ENCODE measurements at places on chromosomes 7 and 10. TPM values are rescaled to one million over a fixed set of nuclear protein-coding genes. Genes with fewer than 3 reads are reported as not detected.

Gene ASB13
- total RNA-seq, result 18.4 TPM

DNA sequence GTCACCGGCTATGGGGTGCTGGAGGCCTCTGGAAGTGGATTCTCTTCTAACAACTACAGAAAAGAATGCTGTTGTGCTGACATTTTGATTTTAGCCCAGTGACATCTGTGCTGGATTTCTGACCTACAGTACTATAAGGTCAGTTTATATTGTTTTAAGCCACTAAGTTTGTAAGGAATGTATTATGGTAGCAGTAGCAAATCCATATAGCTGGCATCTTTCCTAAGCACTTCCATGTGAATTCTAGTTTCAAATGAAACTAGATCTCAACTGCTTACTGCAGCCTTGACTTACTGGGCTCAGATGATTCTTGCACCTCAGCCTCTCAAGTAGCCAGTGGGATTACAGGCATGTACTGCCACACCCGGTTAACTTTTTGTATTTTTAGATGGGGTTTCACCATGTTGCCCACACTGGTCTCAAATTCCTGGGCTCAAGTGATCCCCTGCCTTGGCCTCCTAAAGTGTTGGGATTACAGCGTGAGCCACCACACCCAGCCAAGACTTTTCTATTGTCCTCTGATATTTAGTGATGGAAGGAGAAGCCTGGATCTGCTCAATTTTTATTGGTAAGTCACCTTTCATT, 414.0 kb downstream of the PHTF2 start:
- H3K36me3 ChIP-seq, result no peaks in the 10 kb centered on the region
- H3K4me3 ChIP-seq, result no peak overlapping the region
- no peak for DNase-seq
- peaks cover 14% of the 10 kb centered on the region for H3K27me3 ChIP-seq
- H3K27ac ChIP-seq, result no peak overlapping the region

DNA sequence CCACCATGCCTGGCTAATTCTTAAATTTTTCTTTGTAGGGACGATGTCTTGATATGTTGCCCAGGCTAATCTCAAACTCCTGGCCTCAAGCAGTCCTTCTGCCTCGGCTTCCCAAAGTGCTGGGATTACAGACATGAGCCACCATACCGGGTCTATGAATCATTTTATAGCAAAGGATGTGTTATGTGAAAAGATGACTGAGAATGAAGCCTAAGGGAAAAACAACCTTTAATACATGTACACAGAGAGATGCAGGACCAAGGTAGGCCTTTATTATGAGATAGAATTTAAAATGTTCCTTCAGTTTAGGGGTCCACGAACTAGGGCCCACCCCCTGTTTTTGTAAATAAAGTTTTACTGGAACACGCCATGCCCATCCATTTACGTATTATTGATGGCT, 41.0 kb downstream of the UBE2H start:
- H3K36me3 ChIP-seq, result no peaks in the 10 kb centered on the region
- peaks cover 4% of the 10 kb centered on the region for H3K4me1 ChIP-seq
- no peak overlapping the region for H3K27ac ChIP-seq

GRCh38 chr10:98260350-98260749, 7.6 kb downstream of the LOXL4 start:
- DNase-seq, result no peak
- H3K27ac ChIP-seq, result no peak overlapping the region
- H3K4me3 ChIP-seq, result no peak overlapping the region

DNA sequence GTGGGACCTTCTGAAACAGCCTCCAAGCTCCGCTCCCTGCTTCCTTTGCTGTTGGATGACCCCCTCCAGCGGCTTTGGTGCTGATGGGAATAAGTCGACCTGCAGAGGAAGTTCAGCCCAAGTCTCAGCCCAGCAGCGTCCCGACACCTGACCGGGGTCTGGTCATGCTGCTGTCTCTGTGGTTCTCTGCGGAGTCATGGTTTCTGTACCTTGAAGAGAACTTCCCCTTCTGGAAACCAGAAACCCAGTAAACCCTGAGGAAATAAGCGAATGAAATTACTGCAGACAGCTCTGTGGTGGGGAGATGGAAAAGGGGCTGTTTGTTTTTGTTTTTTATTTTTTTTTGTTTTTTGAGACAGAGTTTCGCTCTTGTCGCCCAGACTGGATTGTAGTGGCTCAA, 18.3 kb upstream of the ZNF12 start:
- H3K36me3 ChIP-seq, result no peaks in the 10 kb centered on the region
- DNase-seq, result no peak
- no peak overlapping the region for H3K4me3 ChIP-seq
- H3K27me3 ChIP-seq, result no peaks in the 10 kb centered on the region

DNA sequence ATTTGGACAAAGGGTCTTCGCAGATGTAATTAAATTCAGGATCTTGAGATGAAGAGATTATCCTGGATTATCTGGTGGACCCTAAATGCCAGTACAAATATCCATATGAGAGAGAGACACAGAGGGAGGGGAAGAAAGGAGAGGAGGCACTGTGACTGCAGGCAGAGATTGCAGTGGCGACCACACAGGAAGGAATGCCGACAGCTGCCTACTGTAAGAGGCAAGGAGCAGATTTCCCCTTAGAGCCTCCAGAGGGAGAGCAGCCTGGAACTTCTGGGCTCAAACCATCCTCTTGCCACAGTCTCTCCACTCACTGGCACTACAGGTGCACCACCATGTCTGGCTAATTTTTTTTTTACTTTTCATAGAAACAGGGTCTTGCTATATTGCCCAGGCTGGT, 152.3 kb downstream of the SDK1 start:
- H3K27me3 ChIP-seq, result no peaks in the 10 kb centered on the region
- no peak overlapping the region for H3K27ac ChIP-seq
- no peak for DNase-seq
- H3K4me3 ChIP-seq, result no peak overlapping the region
- H3K4me1 ChIP-seq, result peaks cover 11% of the 10 kb centered on the region

DNA sequence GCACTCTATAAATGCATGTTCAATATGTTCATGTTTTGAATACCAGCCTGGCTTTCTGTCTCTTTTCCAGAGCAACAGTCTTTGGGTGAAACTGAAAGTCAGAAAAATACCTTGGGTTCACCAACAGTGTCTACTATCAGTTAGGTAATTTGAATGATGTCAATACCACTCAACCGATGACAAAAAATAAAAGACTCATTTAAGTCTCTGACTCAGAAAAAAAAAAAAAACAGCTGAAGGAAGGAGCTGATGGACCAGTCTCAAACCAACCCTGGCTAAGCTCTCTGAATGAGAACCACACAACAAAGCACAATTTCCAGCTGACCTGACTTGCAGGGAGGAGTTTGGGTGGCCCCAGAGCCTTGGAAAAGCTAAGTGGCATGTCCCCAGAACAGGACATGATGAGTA, 42.5 kb downstream of the ABLIM1 start:
- peaks cover 73% of the 10 kb centered on the region for H3K4me1 ChIP-seq
- H3K36me3 ChIP-seq, result no peaks in the 10 kb centered on the region
- H3K27me3 ChIP-seq, result no peaks in the 10 kb centered on the region
- peak overlapping the region; percentile 62 for H3K27ac ChIP-seq
- H3K4me3 ChIP-seq, result no peak overlapping the region

DNA sequence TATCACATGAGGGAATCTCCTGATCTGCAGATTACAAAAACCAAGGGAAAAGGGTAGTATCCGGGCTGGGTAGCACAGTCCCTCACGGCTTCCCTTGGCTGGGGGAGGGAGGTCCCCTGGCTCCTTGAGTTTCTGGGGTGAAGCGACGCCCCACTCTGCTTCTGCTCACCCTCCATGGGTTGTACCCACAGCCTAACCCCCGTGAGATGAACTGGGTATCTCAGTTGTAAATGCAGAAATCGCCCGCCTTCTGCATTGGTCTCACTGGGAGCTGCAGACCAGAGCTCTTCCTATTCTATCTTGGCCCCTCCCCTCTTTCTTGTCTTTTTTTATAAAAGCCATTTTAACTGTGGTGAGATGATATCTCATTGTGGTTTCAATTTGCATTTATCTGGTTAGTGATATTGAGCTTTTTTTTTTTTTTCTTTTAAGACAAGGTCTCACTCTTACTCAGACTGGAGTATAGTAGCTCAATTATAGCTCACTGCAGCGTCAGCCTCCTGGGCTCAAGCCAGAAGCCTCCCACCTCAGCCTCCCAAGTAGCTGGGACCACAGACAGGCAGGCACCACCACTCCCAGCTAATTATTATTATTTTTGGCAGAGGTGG, 87.8 kb downstream of the ABCC2 start:
- no peaks in the 10 kb centered on the region for H3K36me3 ChIP-seq
- no peaks in the 10 kb centered on the region for H3K4me1 ChIP-seq
- no peaks in the 10 kb centered on the region for H3K27me3 ChIP-seq
- H3K4me3 ChIP-seq, result no peak overlapping the region
- no peak overlapping the region for H3K27ac ChIP-seq
- no peak for DNase-seq

- H3K27ac ChIP-seq, result no peak overlapping the region
These were observed 99.3 kb upstream of the NFE2L3 start for GRCh38 chr7:26052706-26053105.

Gene FRMD4A
- 7.1 TPM for total RNA-seq

DNA sequence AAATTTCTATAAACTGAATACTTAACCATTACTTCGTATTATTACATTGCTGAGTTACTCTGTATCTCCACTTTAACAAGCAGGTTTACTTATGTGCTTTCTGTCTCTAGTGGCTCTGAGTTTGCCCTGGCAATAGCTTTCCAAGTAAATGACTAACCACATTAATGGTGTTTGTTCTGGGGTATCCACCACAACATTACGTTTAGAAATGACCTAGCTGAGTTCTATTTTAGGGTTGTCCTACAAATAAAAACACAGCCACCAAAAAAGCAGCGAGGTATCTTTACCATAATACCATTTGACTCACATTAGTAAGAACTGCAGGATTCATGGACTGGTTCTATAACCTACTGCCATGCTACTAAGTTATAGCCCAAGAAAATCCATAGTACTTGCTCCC, 83.1 kb downstream of the HIBADH start:
- H3K4me3 ChIP-seq, result no peak overlapping the region
- H3K36me3 ChIP-seq, result no peaks in the 10 kb centered on the region
- DNase-seq, result no peak
- H3K27ac ChIP-seq, result no peak overlapping the region
- no peaks in the 10 kb centered on the region for H3K27me3 ChIP-seq

Gene C10orf62
- total RNA-seq, result not detected

- no peaks in the 10 kb centered on the region for H3K4me1 ChIP-seq
- H3K27ac ChIP-seq, result no peak overlapping the region
- no peak for DNase-seq
- H3K27me3 ChIP-seq, result peaks cover 3% of the 10 kb centered on the region
- no peak overlapping the region for H3K4me3 ChIP-seq
These were observed 43.9 kb upstream of the PDCD4 start for GRCh38 chr10:110827875-110828274.

GRCh38 chr10:28410420-28411135, 107.7 kb upstream of the MPP7 start:
- no peaks in the 10 kb centered on the region for H3K36me3 ChIP-seq
- no peak overlapping the region for H3K4me3 ChIP-seq
- H3K27me3 ChIP-seq, result no peaks in the 10 kb centered on the region
- H3K27ac ChIP-seq, result no peak overlapping the region

Gene SLC39A12
- not detected for total RNA-seq

Gene ASAH2
- 6.5 TPM for total RNA-seq

- no peak overlapping the region for H3K27ac ChIP-seq
- no peak for DNase-seq
- H3K4me1 ChIP-seq, result no peaks in the 10 kb centered on the region
- no peaks in the 10 kb centered on the region for H3K36me3 ChIP-seq
These were observed 130.9 kb downstream of the OAT start for GRCh38 chr10:124287791-124288190.

Gene PPP1R3A
- total RNA-seq, result not detected

DNA sequence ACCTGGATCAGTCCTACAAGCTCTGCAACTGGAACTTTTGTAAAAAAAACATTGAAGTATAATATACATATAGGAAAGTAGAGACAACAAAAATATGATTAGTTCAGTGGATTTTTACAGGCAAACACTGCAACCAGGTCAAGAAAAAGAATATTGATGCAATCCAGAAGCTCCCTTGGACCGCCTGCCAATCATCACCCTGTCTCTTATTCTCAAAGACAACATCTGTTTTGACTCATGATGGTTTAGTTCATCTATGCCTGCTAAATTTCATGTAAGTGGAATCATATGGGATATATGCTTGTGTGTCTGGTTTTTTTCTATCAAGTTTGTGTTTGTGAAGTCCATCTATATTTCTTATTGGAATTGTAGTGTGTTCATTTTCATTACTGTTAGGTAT, 7.7 kb upstream of the HYCC1 start:
- no peaks in the 10 kb centered on the region for H3K36me3 ChIP-seq
- no peak overlapping the region for H3K27ac ChIP-seq
- H3K27me3 ChIP-seq, result peaks cover 5% of the 10 kb centered on the region
- H3K4me1 ChIP-seq, result no peaks in the 10 kb centered on the region
- DNase-seq, result no peak

Gene SAP25
- total RNA-seq, result 3.0 TPM

Gene FAM241B
- total RNA-seq, result 29.1 TPM

DNA sequence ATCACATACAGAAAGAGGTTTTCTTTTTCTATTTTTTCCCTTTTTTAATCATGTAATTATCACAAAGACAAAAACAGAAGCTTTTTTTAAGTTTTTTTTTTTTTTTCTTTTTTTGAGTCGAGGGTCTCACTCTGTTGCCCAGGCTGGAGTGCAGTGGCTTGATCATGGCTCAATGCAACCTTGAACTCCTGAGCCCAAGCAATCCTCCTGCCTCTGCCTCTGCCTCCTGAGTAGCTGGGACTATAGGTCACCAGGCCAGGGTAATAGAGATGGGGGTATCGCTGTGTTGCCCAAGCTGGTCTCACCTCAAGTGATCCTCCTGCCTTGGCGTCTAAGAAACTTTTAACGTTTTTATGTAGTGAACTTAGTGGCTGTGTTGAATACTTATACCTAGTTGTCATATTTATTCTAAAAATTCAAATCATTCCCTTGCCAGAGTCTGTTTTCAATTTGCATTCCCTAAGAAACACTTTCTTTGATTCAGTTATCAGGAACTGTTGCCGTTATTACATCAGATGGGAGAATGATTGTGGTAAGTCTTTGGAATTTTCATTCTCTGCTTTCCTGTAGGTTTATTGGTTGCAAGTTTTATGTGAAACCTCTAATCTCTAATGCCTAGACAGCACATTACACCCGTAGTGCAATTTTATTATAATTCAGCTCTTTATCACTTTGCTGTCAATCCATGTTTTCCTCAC, 1.3 kb downstream of the LSM8 start:
- peaks cover 15% of the 10 kb centered on the region for H3K4me1 ChIP-seq
- H3K36me3 ChIP-seq, result peaks cover 22% of the 10 kb centered on the region
- H3K27ac ChIP-seq, result peak overlapping the region; percentile 99
- DNase-seq, result no peak
- H3K27me3 ChIP-seq, result no peaks in the 10 kb centered on the region
- H3K4me3 ChIP-seq, result peak overlapping the region; percentile 90

GRCh38 chr7:25809441-25809840, 342.6 kb upstream of the NFE2L3 start:
- H3K4me3 ChIP-seq, result no peak overlapping the region
- no peaks in the 10 kb centered on the region for H3K36me3 ChIP-seq
- no peak overlapping the region for H3K27ac ChIP-seq
- no peak for DNase-seq
- no peaks in the 10 kb centered on the region for H3K4me1 ChIP-seq

Gene HOGA1
- 0.08 TPM for total RNA-seq

All from Panc1 (cell line).